ENCODE measurements at places on chromosomes 1 and 21.

DNA sequence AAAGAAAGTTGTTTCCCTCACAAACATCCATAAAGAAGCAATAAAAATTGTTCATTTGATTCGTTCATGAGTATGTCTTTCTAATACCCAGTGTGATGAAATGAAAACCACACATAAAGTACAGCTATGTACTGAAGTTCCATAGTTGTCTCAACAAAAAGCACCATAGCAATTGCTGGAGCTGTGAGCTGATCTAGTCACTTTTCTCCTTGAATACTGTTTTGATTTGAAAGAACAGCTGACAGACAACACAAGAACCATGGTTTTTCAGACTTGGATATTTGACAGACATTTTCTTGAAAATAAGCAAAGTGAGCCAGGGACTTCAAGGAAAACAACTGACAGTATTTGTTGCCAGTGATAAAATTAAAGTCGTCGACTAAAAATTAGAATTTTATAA, 237.1 kb upstream of the PLD5 start:
- no peak for DNase-seq

DNA sequence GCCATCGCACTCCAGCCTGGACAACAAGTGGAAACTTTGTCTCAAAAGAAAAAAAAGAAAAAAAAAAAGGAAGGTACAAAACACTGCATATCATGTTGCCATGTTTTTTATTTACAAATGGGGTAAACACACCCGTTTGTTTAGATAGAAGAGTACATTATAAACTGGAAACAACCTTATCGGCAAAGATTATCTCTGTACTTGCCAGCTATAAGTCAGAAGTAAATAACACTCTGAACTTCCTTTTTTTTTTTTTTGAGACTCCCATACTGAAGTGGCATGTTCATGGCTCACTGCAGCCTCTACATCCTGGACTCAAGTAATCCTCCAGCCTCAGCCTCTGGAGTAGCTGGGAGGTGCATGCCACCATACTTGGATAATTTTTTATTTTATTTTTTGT, 21.9 kb downstream of the USP48 start:
- no peak for DNase-seq

DNA sequence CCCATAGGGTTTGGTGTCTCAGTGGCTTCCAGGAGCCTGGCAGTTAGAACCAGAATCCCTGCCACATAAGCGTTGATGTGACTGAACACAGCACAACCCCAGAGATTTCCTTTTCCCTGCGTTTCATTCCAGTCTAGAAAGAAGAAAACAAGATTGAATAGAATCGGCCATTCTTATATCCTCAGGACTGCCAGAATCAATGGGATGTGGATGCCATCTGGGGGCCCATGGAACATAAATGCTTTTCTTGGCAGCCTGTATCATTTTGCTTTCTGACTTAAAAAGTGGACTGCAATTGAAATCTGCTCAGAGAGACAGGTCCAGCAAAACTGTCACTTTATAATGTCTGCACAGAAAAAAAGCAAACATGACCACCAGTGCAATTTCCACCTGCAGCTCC, 80.3 kb downstream of the DISC1 start:
- no peak for DNase-seq

DNA sequence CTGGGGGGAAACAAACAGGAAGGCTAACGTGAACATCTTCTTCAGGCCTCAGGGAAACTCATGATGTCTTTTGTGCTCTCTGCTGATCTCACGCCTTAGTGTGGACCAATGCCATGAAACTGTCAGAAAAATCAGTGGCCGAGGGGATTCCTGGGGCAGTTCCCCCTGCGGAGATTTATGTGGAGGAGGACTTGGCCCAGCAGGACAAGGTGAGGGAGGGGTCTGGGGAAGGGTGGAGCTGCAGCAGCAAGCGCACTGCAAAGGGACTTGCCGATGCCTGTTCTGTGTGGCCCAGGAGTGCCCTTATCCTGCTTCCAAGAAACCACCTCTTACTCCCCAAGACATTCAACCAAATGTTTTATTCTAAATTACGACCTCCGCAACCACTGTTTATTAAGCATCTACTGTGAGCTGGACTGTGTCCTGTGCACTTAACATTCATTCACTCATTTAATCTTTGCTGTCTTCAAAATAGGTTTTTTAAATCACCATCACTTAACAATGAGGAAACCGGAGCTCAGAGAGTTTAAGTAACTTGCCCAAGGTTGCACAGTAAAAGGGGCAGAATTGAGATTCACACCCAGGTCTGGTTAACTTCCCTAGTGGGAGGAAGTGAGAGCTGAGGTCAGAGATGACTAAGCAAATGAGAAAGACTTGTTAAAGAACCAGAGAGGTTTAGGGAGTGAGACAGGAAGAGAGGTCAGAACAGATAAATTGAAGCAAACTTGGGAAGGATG, 49.7 kb downstream of the FHAD1 start:
- DNase-seq = no peak

GRCh38 chr21:44434936-44435635, 20.2 kb upstream of the LRRC3 start:
- DNase-seq = no peak

DNA sequence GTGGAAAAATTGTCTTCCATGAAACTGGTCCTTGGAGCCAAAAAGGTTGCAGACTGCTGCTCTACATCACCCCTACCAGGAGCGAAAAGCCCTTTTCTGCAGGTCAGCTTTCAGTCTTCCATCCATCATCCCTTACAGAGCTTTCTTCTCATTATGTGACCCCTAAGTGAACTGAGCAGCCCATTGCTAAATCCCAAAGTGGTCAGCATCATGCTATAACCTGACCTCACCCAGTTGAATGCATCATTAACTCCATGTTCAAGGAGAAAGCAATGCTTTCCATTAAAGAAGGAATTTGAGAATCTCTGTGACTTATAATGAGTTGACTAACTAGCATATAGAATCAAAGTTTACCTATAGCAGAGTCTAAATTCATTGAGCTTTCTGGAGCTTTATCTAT, 10.4 kb upstream of the IL24 start:
- DNase-seq = no peak

GRCh38 chr1:23202263-23202749, 15.0 kb downstream of the HTR1D start:
- no peak for DNase-seq

DNA sequence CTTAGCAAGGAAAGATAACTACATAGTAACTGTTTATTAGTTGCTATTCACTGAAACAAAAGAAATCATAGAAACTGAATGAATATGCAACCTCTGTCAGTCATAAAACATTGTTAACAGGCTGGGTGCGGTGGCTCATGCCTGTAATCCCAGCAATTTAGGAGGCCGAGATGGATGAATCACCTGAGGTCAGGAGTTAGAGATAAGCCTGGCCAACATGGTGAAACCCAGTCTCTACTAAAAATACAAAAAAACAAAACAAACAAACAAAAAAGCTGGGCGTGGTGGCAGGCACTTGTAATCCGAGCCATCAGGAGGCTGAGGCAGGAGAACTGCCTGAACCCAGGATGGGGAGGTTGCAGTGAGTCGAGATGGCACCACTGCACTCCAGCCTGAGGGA, 44.1 kb downstream of the CRB1 start:
- no peak for DNase-seq

- DNase-seq = no peak
Measured at GRCh38 chr21:39599191-39599970, 13.4 kb upstream of the B3GALT5 start.

DNA sequence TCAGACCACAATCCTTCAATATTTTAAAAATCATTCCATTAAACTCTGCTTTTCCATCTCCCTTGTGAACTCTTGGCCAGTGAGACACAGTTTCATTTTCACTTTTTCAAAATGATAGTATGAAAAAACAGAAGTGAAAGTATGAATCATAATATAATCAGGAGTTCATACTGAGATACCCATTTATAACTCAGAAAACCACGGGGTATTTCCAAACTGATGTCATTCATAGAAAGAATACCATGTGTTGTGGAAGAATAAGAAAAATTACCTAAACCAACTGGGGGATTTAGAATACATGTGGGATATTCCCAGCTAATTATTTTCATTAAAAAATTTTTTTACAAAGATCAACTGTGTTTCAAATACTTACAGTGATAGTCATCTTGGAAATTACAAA, 149.9 kb downstream of the MRPL39 start:
- DNase-seq = no peak

DNA sequence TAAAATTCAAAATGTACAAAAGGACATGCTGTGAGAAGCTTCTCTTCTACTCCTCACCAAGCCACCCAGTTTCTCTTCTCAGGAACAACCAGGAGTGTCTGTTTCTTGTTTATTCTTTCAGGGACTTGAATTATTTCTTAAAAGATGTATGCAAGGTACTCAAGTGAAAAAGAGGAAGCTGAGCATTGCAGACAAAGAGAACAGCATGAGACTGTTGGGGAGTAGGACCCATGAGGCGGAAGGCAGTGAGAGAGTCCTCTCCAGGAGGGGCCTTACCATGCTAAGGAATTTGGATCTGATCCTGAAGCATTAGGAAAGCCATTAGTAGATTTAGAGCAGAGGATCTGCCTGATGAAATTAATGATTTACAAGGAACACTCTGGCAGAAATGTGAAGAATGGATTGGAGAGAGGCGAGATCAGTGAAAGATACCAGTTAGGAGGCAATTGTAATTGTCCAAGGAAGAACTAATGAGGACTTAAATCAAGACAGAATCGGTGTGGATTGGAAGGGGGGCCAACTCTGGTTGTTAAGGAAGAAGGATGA, 14.7 kb upstream of the SSX2IP start:
- no peak for DNase-seq

- peak; percentile 18 for DNase-seq
Measured at GRCh38 chr1:168608796-168609715, 32.7 kb downstream of the XCL1 start.

- DNase-seq = peak; percentile 37
Measured at GRCh38 chr1:107963601-107964335, 1.2 kb downstream of the VAV3 start.

DNA sequence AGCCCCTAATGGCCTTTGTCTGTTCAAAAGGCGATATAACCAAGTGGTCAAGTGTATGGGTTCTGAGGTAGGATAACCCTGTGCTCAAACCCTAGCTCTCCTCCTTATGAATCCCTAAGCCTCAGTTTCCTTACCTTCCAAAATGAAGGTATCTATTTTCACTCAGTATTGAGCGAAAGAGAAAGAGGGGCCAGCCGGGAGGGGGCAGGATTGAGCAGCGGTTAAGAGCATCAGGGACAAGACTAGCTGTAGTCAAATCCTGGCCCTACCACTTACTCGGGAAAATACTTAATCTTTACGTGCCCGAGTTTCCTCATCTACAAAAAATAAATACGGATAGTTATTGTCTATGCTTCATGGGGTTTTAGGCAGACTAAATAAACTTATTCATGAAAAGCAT, 25.7 kb downstream of the LY9 start:
- DNase-seq = peak; percentile 61

GRCh38 chr1:167860231-167860923, 53.6 kb downstream of the ADCY10 start:
- no peak for DNase-seq

- no peak for DNase-seq
Measured at GRCh38 chr1:79887059-79887458, 880.5 kb upstream of the ADGRL4 start.

DNA sequence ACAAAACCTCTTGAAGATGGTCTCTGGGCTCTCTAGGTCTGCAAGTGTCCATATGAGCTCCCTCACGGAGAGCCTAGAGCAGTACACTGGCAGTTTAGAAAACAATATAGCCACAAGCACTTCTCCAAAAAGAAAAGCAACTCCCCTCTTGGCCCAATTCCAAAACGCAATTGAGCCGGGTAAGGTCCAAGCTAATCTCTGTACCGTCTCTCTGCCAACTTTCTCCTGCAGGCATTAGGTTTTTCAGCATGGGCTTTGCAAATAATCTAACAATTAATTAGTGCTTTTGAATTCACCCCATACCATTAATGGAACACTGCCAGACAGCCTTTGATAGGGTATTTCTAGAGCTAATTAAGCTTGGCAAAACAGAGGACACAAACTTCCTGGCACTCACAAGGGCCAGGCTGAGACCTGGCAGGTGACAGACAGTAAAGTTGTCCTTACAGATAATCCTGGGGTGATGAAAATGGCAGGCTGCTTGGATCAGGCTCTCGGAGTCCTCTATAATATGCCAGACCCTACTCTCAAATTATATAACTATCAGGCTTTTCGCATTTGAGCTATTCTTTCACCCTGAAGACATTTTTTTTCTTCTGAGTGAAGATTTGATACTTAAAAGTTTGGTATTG, 39.8 kb downstream of the TGFBR3 start:
- no peak for DNase-seq

- DNase-seq = no peak
Measured at GRCh38 chr1:34404804-34405203, 228.1 kb downstream of the C1orf94 start.

DNA sequence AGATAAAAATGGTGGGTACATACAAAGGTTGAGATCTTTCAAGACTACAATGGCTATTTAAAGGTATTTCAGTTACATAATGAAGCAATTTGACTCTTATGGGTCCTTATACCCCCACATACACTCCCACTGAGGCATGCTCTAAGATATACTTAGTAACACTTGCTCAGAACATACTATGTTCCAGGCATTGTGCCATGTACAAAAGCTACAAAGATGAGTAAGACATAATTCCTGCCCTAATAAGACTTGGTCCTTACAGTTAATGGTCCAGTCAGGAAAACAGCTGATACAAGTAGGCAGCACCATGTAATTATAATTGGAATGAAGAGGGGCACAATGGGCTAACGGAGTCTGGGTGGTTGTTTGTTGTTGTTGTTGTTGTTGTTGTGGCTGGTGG, 166.7 kb upstream of the BEND5 start:
- no peak for DNase-seq

- no peak for DNase-seq
Measured at GRCh38 chr1:83000286-83000685, 998.6 kb downstream of the TTLL7 start.

GRCh38 chr21:31286621-31287020, 57.4 kb downstream of the TIAM1 start:
- DNase-seq = no peak

DNA sequence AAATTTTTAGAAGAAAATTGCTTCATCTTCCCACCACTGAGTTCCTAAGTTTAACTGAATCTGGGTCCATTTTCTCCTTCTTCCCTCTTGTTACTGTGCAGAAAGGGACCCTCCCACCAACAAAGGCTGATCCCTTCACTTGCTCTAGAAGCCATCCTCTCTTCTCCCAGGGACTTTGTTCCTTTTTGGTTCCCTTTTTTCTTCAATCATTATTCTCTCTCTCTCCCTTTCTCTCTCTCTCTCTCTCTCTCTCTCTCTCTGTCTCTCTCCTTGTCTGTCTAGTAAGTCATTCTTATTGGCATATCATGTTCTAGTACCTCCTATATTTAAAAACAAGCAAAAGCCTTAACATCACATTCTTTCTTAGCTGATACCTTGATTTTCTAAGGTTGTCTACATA, 31.7 kb upstream of the GADD45A start:
- DNase-seq = no peak

Data from WTC11 (cell line).